ENCODE measurements at places on chromosomes 7 and 10.

GRCh38 chr10:36332926-36333325 is 690.8 kb upstream of the FZD8 start:
- no peak for DNase-seq

DNA sequence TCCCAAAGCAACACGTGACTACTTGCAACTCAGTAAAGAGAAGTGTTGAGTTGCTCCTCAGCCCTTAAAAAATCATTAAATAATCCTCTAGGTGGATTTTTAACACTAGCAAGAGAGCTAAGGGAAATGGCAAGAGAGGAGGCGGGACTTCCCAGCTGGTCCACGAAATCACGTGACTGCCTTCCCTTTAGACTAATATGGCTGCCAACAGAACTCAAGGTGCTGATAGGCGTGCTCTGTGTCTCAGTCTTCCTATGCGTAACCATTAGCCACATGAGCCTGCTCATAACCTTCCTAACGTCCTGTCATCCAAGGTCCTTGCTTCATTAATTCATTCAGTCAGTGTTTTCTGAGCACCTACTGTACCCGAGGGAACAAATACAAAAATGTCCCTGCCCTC is 66.0 kb downstream of the RSU1 start:
- DNase-seq: no peak

DNA sequence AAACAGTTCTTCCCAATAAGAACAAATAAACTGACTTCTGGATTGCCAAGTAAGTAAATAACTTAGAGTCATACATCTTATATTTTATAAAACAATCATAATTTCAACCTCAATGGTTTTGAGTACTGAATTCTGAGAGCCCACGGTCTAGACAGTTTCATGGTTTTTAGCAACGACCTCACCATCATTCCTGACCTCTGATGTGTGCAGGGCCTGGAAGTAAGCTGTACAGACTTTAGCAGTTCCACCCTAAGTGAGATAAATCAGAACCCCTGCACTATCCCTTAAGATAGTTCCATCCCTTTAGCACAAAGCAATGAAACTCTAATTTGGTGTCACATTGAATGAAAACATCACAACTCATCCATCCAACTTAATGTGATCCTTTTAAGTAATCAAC is 86.0 kb downstream of the NEBL start:
- DNase-seq: no peak

DNA sequence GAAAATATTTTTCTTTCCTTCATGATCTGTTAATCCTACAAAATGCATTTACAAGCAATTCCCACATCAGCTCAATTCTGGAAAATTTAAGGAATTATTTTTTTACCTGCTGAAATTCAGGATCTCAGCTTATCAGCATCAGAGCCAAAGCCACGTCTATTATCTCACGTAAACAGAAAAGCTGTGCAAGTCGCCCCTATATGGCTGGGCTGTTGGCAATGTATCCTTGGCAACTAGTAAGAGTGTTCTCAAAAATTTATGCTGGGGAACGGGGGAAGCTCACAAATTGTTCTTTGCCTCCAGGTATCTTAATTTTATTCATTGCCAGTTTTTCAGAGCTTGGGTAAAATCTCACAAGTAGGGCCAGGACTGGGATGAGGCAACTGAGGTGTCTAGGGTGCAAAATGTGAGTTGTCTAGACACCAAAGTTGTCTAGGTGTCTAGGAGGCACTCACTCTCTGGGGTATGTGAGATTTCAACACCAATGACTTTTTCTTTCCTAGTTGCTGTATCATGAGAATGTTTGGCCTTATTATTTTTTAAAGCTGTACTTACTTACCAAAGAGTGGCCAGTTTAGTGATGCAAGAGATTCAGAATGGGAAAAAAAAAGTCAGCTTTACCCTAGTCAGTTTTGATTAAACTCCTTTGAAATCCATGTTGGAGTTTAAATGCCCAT is 5.1 kb downstream of the GSTO2 start:
- no peak for DNase-seq

GRCh38 chr10:103824281-103824680 is 31.1 kb downstream of the SH3PXD2A start:
- DNase-seq: no peak

DNA sequence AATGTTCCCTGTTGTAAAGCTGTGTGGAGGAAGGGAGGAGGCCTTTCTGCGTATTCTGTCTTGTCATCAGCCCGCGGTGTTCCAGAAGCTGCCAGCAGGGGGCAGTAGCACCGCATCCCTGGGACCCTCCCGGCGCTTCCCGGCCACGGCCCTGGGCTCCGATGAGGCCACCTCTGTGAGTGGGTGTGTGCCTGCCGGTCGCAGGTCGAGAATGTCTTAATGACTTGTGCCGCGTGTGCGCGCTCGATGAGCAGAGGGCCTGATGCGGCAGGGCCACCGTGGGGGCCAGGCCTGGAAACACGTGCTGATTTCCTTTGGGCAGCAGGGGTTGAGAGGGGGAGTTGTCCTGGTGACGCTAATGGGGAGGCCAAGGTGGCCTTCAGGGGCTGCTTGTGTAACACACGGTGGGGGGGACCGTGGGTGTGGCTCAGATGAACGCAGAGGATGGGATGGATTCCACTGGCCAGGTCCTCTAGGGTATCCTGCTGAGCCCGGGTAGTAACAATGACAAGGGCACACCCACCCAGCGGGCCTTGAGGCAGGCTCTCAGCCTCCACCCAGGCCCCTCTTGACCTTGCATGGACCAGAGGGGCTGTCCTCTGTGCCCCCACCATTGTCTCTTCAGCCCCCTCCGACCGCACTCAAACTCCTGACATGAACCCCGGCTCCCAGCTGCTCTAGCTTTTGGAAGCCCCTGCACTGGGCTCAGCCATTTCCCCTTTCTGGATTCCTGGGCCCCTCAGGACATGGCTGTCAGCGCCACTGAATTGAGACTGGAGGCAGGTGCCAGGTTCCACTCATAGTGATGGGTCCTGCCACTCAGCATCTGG is 135.9 kb upstream of the PODXL start:
- peak; percentile 50 for DNase-seq

GRCh38 chr7:28669330-28669729 is 257.0 kb downstream of the CREB5 start:
- no peak for DNase-seq

DNA sequence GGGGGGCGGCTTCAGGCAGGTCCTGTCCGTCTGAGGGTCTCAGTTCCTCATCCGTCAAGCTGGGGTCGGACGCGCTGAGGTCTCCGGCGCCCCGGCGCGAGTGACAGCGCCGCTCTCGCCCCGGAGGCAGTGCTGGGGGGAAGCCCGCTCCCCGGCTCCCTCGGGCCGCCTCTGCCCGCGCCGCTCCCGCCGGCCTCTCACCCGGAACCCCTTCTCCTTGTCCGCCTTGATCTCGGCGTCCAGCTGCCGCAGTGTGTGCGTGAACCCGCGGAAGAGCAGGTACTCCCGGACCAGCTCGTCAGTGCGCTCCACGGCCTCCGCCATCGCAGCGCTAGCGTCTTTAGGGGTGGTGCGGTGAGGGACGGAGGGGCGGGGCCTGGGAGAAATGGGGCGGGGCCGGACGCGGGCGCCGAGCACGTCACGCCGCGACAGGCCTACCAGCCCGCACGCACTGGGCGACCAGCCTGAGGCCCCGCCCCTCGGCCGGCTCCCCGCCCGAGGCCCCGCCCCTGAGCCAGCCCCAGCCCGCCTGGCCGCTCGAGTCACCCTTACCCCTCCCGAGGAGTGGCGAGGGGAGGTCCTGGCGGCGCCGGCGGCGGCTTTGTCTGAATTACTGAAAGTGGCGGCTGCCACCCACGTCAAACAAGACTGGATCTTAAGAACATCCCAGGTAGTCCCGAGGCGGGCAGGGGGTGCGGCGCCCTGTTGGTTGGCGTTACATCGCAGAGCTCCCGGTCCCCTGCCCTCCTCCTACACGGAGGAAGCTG is at the start of gene WDR91:
TSS of gene WDR91 (minus strand) at position 348 of the 767 bp plus-strand sequence. CDS start at position 324, 24 bp downstream.
- peak; percentile 97 for DNase-seq

DNA sequence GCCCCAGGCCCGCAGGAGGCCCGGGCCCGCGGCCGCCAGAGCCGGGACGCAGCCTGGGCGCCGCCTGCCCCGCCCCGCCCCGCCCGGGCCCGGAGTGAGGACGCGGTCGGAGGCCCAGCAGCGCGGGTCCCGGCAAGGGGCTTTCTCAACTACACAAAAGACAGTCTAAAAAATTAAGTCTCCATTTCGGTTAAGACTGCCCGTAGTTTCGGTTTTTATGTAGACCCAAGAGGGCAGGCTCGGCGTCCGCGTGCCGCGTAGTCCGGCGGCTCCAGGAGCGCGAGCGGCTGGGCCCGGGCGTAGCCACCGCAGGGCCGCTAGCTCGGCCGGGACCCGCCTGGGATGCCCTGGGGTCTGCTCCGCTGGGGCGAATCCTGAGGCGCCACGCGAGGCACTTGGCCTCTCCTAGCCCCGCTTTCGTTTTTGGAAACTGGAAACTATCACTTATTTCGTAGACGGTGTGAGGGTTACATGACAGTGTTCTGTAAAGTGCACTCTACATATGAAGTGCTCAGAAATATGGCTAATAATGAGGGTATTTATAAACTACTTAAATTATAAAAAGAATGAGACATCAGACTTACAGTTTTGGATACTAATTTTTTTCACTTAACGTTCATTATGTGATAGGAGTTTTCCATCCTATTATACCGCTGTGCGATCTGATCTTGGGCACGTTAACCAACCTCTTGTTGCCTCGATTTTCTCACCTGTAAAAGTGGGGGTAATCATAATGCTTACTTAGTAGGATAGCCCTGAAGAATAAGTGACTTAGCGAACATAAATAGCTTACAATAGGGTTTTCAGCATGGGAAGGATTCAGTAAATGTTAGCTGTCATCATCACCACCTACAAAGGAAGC is 573 bp downstream of the BLVRA start:
- peak; percentile 20 for DNase-seq

- DNase-seq: no peak
Observed at GRCh38 chr7:110977127-110977737, 113.7 kb upstream of the LRRN3 start.

DNA sequence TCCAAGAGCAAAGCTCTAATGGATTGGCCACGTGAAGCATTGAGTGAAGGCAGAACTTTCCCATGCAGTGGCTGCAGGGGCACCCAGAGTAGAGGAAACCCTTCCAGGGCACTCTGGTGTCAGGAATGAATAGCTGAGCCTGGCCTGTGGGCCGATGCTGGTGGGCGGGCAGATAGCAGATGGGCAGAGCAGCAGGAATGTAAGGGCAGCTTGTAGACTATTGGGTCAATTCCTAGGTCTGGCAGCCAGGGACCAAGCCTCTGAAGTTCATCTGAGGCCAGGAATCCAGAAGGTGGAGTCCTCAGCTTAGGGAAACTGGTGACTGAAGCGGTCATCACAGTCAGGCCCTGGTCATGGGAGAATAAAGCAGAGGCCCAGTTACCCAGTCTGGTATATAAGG is 115.4 kb downstream of the TMEM178B start:
- DNase-seq: no peak

- no peak for DNase-seq
Observed at GRCh38 chr10:24452030-24452429, 243.1 kb downstream of the KIAA1217 start.

- no peak for DNase-seq
Observed at GRCh38 chr10:48970654-48971053, 31.0 kb upstream of the LRRC18 start.

- no peak for DNase-seq
Observed at GRCh38 chr7:18570890-18571478, 75.4 kb downstream of the HDAC9 start.

- DNase-seq: no peak
Observed at GRCh38 chr10:24834869-24835268, 111.2 kb upstream of the ARHGAP21 start.

DNA sequence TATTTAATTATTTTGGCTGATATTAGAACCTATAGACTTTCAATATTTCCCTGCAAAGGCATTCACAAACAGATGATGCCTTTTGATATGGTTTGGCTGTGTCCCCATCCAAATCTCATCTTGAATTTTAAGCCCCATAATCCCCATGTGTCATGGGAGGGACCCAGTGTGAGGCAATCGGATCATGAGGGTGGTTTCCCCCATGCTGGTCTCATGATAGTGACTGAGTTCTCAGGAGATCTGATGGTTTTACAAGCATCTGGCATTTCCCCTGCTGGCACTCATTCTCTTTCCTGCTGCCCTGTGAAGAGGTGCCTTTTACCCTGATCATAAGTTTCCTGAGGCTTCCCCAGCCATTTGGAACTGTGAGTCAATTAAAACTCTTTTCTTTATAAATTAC is 9.3 kb upstream of the PNLIPRP3 start:
- no peak for DNase-seq

All from stimulated activated CD4-positive, alpha-beta T cell treated with anti-CD3 and anti-CD28 coated beads, Interleukin-4, amount 100 ng/mL, for 48 hours (primary cell).